ENCODE measurements at places on chromosomes 12 and 14. TPM values are rescaled to one million over a fixed set of nuclear protein-coding genes. Genes with fewer than 3 reads are reported as not detected.

The TAS2R7 gene
- total RNA-seq: 0.32 TPM

The HOXC13 gene
- 9.1 TPM for total RNA-seq

The PRH2 gene
- total RNA-seq: 1.0 TPM

The FRS2 gene
- 39.4 TPM for total RNA-seq

The DIO3 gene
- not detected for total RNA-seq

The SRRM4 gene
- not detected for total RNA-seq

The CNPY2 gene
- total RNA-seq: 96.3 TPM

The RPL36AL gene
- total RNA-seq: 132 TPM

The GLT1D1 gene
- total RNA-seq: not detected

The RNASE7 gene
- total RNA-seq: not detected

The EML1 gene
- 27.8 TPM for total RNA-seq

The CSRP2 gene
- total RNA-seq: 68.5 TPM

The SERPINA12 gene
- not detected for total RNA-seq

The TDRD9 gene
- total RNA-seq: 3.3 TPM

The NEDD8 gene
- 318 TPM for total RNA-seq

The GAS2L3 gene
- 41.4 TPM for total RNA-seq

The SOX5 gene
- 2.4 TPM for total RNA-seq

The KRT74 gene
- not detected for total RNA-seq

The KRT3 gene
- total RNA-seq: not detected

The SPRYD4 gene
- 2.1 TPM for total RNA-seq

The NGB gene
- not detected for total RNA-seq

The TMEM52B gene
- not detected for total RNA-seq

The RGS6 gene
- total RNA-seq: under 0.01 TPM

The BTBD7 gene
- 20.4 TPM for total RNA-seq

The HSPB8 gene
- 10.9 TPM for total RNA-seq

The TBX5 gene
- total RNA-seq: not detected

The CLEC4D gene
- total RNA-seq: not detected

The DCTN2 gene
- total RNA-seq: 177 TPM

The TRIM9 gene
- 4.4 TPM for total RNA-seq

The BBOF1 gene
- 4.9 TPM for total RNA-seq

The SPX gene
- total RNA-seq: 3.1 TPM

The SLC25A47 gene
- total RNA-seq: not detected

The KCNC2 gene
- not detected for total RNA-seq

The CD163L1 gene
- total RNA-seq: 11.2 TPM

The KLHL33 gene
- total RNA-seq: not detected
